ENCODE measurements at places on chromosomes 7 and 10. TPM values are rescaled to one million over a fixed set of nuclear protein-coding genes. Genes with fewer than 3 reads are reported as not detected.

Gene AGAP4
- 15.7 TPM for total RNA-seq

Gene PMS2
- total RNA-seq = 10.7 TPM

Gene STOX1
- 1.4 TPM for total RNA-seq

Gene DNAJB9
- 9.3 TPM for total RNA-seq
